ENCODE measurements at places on chromosomes 2 and 18.
A peak's percentile ranks its signal among the peaks of the same experiment; 100 is the strongest.

GRCh38 chr2:66853585-66853984 lies 418.7 kb downstream of the MEIS1 start:
- DNase-seq = no peak

GRCh38 chr2:237479747-237480146 lies 7.3 kb upstream of the MLPH start:
- DNase-seq = no peak

DNA sequence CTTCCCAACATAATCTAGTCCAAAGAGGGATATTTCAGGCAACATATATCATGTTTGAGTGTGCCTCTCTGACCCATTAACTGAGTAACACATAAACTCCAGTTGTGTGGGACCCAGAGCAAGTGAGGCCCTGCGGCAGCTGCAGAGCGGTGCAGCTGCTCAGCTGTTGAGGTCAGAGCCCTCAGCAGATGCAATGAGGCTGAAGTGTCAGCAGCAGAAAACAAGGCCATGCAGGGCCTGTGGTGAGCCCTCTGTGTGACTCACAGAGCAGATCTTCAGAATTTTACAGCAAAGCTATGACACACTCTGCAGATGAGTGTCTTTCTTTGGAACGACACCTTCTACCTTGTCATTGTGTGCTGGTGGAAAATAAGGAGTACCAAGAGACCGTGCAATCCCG lies 168.5 kb downstream of the CBLN2 start:
- no peak for DNase-seq

GRCh38 chr18:74275736-74276135 lies 16.0 kb downstream of the CYB5A start:
- no peak for DNase-seq

DNA sequence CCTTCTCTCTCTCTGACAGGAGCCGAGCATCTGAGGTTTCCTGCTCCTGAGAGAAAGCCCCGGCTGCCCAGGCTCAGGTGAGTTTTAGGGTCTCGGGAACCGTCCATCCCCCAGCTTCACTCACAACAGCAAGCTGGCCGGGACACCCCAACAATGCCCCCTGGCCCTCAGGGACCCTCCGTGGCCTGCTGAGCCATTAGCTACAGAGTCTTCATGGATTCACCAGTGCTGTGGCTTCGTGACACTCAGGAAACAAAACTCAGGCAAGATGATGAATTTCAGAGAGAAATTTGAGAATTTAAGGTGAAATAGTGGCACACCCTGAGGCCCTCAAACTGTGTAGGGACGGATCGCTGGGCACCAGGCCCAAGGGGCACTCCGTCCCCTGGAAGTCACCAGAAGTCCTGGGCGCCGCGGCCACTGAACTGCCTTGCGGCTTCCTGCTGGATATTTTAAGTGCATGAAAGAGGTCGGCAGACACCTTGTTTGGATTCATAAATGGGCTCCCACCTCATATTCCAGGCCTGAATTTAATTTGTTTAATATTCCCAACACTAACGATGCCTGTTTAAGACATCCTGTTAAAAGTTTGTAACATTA lies 368.3 kb upstream of the SALL3 start:
- no peak for DNase-seq

- no peak for DNase-seq
Observed at GRCh38 chr2:168583710-168584521, 127.8 kb downstream of the CERS6 start.

DNA sequence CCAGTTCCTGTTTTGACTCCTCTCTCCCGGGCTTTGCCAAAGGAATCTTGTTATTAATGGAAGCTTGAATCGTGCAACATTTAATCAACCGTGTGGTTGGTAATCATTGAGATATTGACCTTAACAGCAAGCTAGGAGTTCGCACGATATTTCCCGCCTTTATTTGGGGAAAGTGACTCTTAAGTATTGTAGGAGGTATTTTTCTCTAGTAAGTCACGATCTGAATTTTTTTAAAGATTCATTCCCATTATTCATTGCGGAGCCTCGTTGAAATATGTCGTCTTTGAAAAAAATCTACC lies 663 bp downstream of the NUP35 start:
- DNase-seq = no peak

DNA sequence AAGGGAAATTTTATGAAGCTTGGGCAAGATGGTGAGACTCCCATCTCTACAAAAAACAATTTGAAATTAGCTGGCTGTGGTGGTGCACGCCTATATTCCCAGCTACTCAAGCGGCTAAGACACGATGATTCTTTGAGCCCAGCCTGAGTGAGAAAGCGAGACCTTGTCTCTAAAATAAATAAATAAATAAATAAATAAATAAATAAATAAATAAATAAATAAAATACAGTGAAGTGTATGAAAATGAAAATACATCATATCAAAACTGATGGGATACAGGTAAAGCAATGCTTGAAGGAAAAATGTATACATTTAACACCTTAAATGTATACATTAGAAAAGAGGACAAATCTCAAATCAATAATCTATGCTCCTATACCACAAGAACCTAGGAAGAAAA lies 15.7 kb downstream of the EXOC6B start:
- no peak for DNase-seq

DNA sequence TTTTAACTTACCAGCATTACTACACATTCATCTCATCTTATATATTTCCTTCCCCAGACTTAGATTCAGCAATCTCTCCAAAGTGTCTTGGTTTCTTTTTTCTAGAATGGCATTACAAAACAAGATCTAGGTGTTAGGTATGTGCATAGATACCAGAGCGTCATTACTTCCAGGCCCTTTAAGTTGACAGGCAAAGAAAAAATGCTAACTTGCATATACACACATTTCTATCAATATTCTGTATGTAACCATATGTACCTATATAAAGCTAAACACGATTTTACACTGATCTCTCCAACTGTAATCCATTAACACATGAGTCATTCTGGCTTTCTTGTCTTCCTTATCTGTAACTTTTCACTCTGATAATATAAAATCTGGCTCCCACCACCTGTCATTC lies 503.8 kb upstream of the NRXN1 start:
- DNase-seq = no peak

DNA sequence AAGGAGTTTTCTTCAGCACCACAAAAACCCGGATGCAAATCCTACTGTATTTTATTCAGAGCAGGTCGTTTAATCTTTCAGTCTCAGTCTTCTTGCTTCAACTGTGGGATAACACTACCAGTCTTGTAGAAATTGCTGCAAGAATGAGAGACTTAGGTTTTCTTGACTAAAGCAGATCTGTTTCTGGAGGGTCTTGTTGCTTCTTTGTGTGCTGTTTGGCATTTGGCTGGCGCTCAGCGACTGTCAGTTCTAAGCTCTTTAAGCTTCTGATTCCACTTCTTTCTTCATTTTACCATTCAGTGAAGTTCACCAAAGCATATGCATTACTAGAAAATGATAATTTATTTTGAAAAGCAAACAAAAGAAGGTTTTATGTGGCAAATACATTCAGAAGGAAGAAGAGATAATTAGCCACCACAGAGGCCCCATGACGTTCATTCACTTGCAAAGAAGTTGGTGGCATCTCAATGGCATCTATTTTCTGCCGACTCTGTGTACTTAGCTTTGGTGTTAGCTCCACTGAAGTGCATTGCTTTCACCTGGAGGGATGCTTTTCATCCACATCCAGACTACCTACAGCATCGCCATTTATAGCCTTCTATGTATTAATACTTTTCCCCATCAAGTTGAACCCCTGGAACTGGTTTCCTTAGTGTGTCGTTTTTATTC lies 53.7 kb downstream of the TRIB2 start:
- no peak for DNase-seq

- no peak for DNase-seq
Observed at GRCh38 chr2:175167076-175167791, 769 bp downstream of the ATF2 start.

DNA sequence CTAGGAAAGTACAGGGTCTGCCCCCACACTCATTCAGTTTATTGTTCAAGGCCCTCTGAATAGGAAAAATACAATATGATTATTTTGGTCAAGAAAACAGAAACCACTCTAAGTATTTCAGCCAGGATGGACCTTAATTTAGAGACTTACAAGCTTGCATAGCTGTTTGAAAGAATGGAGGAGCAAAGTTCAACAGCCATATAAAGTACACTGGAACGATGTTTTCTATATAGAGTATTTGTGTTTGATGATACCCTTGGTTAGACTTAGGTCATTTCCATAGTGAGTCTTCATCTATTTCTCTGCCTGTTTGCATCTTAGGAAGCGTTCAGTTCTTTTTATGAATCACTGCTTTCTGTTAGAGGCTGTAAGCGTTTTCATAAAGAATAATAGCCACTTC lies 366.2 kb downstream of the NUP35 start:
- DNase-seq = no peak

DNA sequence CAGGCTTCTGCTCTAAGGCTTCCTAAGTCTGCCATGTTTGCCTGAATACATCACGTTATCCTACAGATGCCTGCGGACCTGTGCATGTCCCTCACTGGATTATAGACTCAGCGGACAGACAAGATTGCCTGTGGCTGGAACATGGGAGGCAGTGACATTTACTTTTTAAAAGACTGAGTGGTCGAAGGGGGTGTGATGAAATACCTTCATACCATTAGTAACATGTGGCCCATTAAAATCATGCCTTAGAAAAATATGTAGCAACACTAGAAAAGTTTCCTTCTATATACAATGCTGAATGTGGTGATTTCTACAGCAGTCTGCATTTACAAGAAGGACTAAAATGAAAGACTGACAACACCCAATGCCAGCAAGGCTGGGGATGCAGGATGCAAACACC lies 154.4 kb downstream of the ASB1 start:
- DNase-seq = no peak

- no peak for DNase-seq
Observed at GRCh38 chr2:144333143-144333555, 186.8 kb downstream of the ZEB2 start.

GRCh38 chr18:69691008-69691760 lies 256.5 kb downstream of the CD226 start:
- DNase-seq = no peak

- no peak for DNase-seq
Observed at GRCh38 chr18:5150894-5151293, 46.2 kb downstream of the AKAIN1 start.

DNA sequence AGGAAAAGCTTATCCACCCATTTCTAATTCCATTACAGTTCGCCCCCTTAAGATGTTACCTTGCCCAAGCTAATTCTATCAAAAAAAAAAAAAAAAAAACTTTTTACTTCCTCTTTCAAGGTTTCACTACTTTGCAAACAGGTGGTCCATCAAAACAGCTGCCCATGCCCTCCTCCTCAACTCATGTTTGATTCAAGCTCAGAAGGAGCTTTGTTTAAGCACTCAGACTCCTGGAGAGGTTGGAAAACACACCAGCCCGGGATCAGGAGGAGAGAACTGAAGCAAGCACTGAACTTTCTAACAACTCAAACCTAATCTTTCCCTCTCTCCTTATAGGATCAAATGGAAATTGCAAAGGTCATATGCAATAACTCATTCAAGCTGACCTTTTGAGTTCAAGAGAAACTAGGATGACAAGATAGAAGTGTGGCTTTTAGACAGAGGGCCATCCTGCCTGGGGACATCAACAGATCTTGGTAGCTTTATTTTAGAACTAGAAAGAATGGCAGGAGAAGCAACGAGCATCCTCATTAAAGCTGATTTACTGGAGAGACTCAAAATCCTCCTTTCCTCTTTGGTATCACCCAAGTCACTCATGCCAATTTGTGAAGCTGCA lies 28.3 kb upstream of the FZD7 start:
- DNase-seq = no peak

DNA sequence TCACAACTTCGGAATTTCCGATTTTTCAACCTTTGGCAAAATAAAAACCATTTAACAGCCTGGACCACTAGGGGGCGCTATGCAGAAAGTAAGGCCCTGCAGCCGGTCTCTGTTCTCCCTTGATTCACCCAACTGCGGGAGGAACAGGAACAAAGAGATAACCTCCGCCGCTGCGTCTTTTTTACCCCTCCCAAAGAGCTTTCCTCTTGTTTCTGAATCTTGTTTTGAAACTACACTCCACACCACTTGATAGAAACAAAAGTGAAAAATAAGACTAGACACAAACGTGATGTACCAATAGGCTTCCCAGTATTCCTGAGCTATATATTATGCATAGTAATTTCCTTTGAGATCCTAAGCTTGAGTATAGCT lies 231.2 kb downstream of the MYO3B start:
- peak; percentile 55 for DNase-seq

GRCh38 chr2:36165132-36165531 lies 190.4 kb upstream of the CRIM1 start:
- no peak for DNase-seq

DNA sequence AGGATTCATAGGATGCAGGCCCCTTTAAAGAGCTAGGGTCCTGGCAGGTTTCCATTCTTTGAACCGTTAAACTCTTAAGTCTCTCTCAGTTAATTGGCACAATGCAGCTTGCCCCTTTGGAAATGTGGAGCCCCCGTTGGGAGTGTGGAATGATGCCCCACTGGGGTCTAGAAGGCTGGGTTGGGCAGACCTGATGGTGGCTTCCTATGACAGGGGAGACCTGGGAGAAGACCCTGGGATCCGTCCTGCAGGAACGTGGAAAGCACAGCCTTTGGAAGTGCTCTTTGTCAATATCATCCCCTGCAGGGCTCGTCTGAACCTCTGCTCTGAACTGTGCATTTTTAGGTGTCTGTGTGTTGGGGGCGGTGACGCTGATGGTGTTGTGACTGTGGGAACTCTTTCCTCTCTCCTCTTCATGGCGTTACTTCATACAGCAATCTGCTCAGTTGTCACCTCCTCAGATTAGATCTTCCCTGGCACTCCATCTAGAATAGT lies 190.6 kb downstream of the MYCN start:
- no peak for DNase-seq

- DNase-seq = no peak
Observed at GRCh38 chr2:55156984-55157383, 75.1 kb downstream of the CLHC1 start.

DNA sequence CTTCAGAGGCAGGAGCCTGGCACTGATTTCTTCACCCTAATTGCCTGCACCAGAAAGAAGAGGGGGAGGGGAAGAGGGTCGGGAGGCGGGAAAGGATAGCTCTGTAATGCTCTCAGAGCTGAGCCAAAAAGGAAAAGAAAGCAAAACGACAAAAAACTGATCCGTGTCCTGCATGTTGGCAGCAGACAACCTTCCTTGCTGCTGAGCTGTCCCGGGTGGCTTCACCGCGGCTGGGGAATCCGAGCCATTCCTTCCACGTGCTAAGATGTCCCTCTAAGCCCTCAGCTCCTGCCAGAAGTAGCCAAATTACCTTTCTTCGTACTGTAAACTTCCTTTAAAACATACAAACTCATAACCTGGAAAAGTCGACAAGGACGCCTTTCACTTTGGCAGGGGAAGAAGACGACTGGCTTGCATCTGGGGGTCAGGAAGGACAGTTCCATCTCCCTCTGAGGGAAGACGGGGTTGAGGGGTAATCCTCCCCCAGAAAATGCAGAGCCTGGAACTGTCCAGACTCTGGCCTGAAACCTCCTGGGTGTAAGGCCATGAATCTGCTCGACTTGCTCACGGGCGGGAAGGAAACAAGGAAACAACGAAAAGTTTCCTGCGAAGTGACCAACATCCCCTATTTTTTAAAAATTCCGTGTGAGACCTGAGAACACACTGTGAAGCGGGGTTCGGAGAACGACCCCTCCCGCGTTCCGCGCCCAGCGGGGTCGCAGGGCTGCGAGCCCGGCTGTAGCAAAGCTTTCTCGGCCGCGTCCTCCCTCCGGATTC lies 7.7 kb downstream of the OTX1 start:
- DNase-seq = no peak

GRCh38 chr2:104049981-104050380 lies 803.9 kb upstream of the POU3F3 start:
- no peak for DNase-seq

All from activated naive CD8-positive, alpha-beta T cell treated with anti-CD3 and anti-CD28 coated beads, Interleukin-2, amount 50 U/mL, for 16 hours (primary cell).